Left colon (tissue), 2 donors: ENCODE measurements at places on chromosomes 1 and 21.

DNA sequence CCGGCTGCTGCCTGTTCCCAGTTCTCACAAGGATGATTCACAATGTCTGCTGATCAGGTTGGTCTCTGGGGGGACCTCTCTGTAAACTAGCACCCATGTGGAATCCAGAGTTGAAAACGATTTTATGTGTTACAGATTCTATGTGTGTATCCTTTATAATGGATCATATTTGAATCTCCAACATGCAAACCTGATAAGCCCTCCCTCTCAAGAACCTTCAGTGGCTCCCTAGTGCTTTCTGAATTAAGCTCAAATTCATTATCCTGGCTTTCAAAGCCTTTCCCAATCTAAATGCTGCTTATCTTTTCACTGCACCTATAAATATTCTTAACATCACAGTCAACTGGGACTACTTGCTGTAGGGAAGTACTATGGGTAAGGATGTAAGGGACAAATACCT is 166.8 kb upstream of the USP24 start:
- DNase-seq = no peak

DNA sequence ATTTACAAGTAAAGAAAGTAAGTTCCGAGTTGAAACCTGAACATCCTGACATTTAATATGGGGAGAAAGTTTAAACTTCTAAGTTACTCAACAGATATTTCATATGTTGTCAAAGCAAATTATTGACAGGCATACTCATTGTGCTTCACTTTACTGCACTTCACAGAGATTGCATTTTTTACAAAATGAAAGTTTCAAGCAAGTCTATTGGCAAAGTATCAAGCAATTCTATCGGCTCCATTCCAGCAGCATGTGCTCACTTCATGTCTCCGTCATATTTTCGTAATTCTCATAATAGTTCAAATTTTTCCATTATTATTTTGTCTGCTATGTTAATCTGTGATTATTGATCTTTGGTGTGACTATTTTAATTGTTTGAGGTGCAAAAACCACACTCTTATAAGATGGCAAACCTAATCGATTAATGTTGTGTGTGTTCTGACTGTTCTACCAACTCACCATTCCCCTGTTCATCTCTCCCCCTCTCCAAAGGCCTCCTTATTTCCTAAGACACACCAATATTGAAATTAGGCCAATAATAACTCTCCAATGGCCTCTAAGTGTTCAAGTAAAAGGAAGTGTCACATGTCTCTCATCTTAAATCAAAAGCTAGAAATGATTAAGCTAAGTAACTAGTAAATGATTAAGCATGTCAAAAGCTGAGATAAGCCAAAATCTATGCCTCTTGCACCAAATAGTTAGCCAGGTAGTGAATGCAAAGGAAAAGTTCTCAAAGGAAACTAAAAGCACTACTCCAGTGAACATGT is 68.2 kb upstream of the BCL9 start:
- DNase-seq = no peak

GRCh38 chr1:92446546-92446945 is 40.2 kb downstream of the GFI1 start:
- no peak for DNase-seq

DNA sequence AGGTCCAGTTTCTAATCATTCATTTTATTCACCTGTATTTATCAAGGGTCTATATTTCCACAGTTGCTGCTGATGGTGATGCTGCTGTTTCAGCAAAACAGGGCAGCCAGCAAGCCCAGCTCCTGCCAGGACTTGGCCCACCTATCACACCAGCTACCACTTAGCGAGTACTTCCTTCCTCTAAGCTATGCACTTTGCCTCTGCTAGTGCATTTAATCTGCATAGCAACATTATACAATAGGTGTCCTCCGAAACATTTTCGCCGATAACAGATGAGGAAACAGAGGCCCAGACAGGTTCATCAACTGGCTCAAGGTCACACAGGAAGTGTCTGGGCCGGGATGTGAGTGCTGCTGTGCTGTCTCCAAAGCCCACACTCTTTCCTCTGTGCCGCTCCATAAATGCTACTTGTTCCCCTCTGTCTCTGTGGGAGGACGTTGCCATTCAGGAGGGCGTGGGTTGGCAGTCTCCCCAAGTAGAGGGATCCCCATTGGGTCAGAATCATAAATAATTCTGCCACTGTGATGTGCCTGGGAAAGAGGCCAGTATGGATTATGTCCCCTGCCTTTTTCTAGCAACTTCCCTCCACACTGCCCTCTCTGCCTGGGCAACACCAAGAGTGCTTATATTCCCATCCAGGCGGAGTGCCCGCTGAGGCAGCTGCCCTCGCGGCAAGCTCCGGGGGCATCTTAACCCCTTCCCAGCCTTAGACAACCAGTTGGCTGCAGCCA is 9.4 kb upstream of the PLEKHA6 start:
- no peak for DNase-seq
